Caki2 (cell line): ENCODE measurements at places on chromosomes 6 and 20. TPM values are rescaled to one million over a fixed set of nuclear protein-coding genes. Genes with fewer than 3 reads are reported as not detected.

The CPNE5 gene
- total RNA-seq = not detected in 2 replicates

The NKX2-4 gene
- total RNA-seq = not detected in 2 replicates

DNA sequence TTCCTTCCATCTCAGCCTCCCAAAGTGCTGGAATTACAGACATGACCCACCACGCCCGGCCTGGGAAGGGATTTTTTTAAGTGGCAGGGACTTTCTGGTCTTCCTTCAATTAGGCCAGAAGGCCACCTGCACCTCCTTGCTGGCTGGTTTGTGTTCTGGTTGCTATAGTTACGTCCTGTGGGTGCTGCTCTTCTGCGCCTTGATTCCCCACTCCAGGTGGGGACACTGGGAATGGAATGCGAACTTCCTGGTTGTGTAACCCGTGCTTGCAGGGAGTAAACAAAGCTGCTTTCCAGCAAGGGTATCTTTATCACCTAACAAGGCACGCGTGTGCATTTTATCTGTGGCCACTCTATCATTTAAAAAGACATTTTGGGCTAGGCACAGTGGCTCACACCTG is 117.7 kb downstream of the PLEKHG1 start:
- no peak for DNase-seq

DNA sequence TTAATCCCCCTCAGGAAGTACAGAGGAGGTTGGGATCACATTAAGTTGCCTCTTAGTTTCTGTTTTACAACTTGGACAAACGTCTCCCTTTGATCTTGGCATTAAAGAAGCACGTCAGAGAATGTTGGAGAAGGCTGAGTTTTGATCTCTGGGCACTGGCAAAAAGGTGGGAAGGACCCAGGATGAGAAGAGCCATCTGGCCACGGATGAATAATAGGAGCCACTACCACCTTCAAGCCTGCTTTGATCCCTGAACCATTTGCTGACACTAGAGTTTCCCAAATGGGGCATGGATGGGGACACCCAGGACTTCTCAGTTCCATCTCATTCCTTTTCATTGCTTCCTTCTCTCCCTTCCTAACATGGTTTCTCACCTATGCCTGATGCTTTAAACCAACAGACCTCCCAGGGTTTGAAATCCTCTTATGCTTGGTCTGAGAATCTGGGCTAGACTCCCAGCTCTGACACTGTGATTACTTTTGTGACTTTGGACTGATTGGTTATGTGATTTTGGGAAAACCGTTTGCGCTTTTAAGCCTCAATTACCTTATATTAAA is 5.8 kb downstream of the TM9SF4 start:
- no peak for DNase-seq

GRCh38 chr6:19309661-19310060 is 527.5 kb upstream of the ID4 start:
- DNase-seq = no peak

DNA sequence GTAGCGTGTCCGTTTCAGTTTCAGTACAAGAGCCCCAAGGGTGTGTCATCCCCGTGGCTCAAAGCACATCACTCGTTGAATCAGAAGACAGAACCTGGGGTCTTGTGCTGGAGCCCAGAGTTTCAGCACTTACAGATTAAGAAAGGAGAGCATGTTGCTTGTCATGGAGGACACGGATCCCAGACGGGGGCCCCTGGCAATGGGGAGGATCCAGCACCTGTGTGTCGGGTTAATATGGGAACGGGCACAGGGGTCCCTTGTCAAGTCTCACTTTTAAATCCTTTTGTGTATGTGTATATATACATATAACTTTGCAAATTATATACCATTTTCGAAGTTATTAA is 23.4 kb downstream of the THBS2 start:
- no peak for DNase-seq
